NCI-H510A (cell line): ENCODE measurements at places on chromosomes 4 and X.

DNA sequence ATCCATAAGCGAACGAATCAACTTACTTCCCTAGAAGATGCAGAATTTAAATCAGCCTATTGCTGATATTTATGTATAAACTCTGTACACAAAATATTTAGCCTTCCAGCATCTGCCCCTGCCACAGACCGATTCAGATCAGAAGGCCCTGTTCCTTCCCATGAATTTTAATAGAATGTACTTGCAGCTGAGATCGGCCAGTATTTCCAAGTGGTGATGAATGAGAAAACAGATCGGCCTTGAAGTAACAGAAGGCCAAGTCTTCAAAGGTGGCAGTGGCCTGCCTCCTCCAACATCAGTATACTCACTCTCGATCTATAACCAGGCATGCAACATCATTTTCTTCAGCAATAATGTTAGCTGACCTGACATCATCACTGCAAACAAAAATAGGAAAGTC lies 66.4 kb downstream of the PRKG2 start:
- DNase-seq: no peak

GRCh38 chr4:150972592-150972991 lies 42.5 kb downstream of the LRBA start:
- DNase-seq: no peak

GRCh38 chrX:72394518-72395170 lies 88.9 kb upstream of the CITED1 start:
- no peak for DNase-seq

- DNase-seq: no peak
Observed at GRCh38 chr4:36414248-36414647, 132.8 kb downstream of the DTHD1 start.

- no peak for DNase-seq
Observed at GRCh38 chr4:74624351-74625151, 169.8 kb downstream of the BTC start.
